ENCODE measurements at places on chromosomes 12 and 14.

GRCh38 chr12:54394281-54394719 lies 9.8 kb upstream of the ZNF385A start:
- DNase-seq: peak; percentile 9

- no peak for DNase-seq
Measured at GRCh38 chr12:28506271-28506670, 316.0 kb downstream of the CCDC91 start.

GRCh38 chr14:95523815-95524448 lies 7.5 kb upstream of the SYNE3 start:
- no peak for DNase-seq

GRCh38 chr12:27627123-27627852 lies 69.0 kb upstream of the REP15 start:
- no peak for DNase-seq
